Cardiac muscle cell (in vitro differentiated cells and primary cell): ENCODE measurements at places on chromosomes 5 and 9.

DNA sequence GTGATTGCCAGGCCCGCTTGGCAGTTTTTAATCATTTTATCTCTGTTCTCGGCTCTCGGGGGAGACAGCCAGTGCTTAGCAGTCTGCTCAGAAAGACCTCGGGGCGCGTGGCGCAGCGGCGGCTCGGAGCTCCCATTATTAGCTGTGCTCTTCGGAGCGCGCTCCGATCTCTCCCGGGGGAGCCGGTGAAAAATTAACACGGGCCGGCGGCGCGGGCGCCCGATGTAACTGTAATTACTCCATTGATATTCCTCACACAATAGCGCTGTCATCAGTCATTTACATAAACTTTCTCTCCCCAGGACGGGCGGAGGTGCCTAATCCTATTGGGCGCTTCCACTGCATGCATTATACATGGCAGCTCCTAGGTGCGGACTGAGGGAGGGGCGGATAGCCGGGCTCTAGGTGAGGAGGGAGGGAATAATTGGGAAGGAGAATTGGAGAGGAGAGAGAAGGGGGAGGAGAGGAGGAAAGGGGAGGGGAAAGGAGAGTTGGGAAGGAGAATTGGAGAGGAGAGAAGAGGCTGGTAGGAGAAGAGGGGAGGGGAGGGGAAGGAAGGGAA lies 24.9 kb downstream of the LMX1B start:
- DNase-seq: no peak

DNA sequence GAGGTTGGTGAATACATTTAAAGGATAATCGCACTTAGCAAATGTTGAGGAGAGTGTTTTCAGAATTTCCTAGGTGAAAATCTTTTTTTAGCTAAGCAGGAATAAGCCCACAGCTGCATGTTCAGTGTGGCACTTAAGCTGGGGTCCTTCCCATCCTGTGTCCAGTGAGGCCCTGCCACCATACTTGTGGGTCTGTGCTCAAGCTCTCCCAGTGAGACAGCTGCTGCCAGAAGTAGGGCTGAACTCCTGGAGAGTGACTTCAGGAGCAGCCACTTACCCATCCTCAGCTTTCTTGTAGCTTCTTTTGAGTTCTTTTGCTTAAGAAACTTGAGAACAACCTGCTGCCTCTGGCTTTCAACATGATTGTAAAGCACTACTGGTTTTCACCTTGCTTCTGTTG lies 110.0 kb upstream of the DHFR start:
- DNase-seq: no peak

GRCh38 chr9:14314424-14314928 lies 535 bp upstream of the NFIB start:
- DNase-seq: peak; percentile 98

- no peak for DNase-seq
Measured at GRCh38 chr5:1016036-1016435, 7.4 kb downstream of the NKD2 start.

DNA sequence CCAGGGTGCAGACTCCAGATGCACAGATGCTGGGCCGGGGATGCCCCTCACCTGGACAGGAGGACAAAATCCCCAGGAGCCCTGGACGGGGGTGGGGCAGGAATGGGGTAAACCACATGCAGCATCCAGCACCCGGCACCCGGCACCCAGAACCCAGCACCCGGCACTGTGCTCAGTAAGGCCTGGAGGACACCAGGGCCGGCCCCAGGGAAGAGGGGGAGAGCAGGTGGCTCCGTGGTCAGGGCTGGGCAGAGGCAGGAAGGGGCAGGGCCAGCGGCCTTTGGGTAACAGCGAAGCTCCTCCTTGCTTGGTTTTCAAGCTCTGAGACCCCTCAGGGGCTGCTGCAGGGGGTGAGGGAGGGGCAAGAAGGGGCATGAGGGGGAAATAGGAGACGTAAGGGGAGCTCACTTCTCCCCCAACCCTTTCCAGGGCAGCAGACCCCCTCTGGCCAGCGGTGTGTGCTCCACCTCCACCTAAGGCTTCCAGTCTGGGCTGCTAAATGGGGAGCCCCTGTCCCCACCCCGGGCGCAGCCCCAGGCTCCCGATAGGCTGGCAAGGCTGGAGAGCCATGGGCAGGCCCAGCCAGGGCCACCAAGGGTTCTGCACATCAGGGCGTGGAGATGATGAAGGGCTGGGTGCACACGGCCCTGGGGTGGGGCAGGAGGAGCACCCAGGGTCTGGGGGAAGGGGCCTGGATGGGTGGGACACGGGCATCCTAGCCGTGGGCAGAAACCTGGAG lies 17.8 kb upstream of the SLC6A19 start:
- DNase-seq: no peak

DNA sequence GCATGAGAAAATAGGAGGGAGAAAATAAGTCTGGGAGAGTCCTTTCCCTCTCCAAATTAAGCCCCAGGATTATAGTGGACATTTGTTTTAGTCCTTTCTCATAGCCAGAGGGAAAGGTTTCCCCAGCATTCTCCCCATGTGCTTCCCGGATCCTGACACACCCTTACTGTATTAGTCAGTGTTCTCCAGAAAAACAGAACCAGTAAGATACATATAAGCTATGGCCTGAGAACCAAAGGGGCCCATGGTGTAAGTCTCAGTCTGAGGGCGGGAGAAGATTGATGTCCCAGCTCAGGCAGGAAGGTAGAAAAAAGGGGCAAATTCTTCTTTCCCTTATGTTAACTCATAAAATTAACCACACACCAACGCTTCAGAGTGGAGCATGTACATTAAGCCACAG lies 25.6 kb upstream of the SPATA31D4 start:
- DNase-seq: no peak

DNA sequence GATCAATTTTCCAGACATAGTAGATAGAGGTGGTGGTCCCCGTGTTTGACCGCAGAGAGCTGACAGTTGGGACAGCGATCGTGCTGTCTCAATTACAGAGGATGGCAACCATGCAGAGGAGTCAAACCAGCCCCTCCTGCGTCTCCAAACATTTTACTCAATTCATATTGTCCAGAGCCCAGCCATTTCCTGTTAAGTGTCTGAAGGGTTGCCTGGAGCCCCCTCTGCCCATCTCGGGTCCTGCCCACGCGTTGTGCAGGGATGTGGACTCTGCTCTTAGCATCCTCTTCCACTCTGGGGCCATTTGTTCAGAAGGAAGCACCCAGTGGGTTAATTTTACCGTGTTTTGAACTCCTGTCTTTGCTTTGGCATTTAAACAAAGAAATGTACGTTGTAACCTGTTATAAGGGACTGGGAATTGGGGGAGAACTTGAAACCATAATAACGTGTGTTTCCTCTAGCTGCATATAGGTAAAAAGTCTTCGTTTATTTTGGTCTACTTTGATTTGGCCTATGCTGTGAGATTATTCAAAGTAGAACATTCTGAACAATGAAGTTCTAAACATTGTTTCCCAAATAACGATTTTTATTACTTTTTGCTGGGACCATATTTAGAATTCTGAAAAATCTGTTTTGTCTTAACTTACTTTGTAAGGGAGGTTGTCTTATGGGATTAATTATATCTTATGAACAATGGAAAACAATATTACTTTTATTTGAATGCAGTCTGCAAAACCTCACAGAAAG lies 876 bp downstream of the EGFLAM start:
- no peak for DNase-seq
